ENCODE measurements at places on chromosomes 2 and 18. TPM values are rescaled to one million over a fixed set of nuclear protein-coding genes. Genes with fewer than 3 reads are reported as not detected.

The GULP1 gene
- 26.2 TPM for total RNA-seq

The SLC5A7 gene
- total RNA-seq, result not detected

The LRRC30 gene
- not detected for total RNA-seq

The GPR55 gene
- total RNA-seq, result not detected

The DUSP19 gene
- 5.8 TPM for total RNA-seq

The KIF1A gene
- total RNA-seq, result not detected

The SERPINB10 gene
- 0.35 TPM for total RNA-seq

The STPG4 gene
- total RNA-seq, result 1.2 TPM

The SLC14A1 gene
- total RNA-seq, result 0.89 TPM

The APCDD1 gene
- not detected for total RNA-seq

The IL1RN gene
- total RNA-seq, result not detected

The CASP10 gene
- total RNA-seq, result 2.9 TPM

The IL36A gene
- total RNA-seq, result not detected

The GBX2 gene
- not detected for total RNA-seq

The NGEF gene
- total RNA-seq, result 3.2 TPM

The CABYR gene
- 4.0 TPM for total RNA-seq

The CHRNA1 gene
- total RNA-seq, result not detected

The GALNT5 gene
- total RNA-seq, result 4.3 TPM

The BMP10 gene
- not detected for total RNA-seq

The ATIC gene
- 47.3 TPM for total RNA-seq

The HAUS1 gene
- total RNA-seq, result 115 TPM

The RTKN gene
- total RNA-seq, result 14.9 TPM

The TRIM43 gene
- not detected for total RNA-seq

The LRATD1 gene
- total RNA-seq, result 3.5 TPM

The RNF125 gene
- total RNA-seq, result 1.1 TPM

The SH2D6 gene
- not detected for total RNA-seq

The LRPPRC gene
- total RNA-seq, result 40.1 TPM

The LRP2 gene
- not detected for total RNA-seq

The GALNT14 gene
- 0.18 TPM for total RNA-seq

The GPAT2 gene
- total RNA-seq, result 3.0 TPM

The PRSS56 gene
- not detected for total RNA-seq

The CAD gene
- 41.5 TPM for total RNA-seq

The PNKD gene
- 61.1 TPM for total RNA-seq

Measured in myometrial cell (primary cell).